NCI-H748 treated with DMSO at 0.1 percent for 48 hours (cell line): ENCODE measurements at places on chromosomes 13 and 19.
A peak's percentile ranks its signal among the peaks of the same experiment; 100 is the strongest.

DNA sequence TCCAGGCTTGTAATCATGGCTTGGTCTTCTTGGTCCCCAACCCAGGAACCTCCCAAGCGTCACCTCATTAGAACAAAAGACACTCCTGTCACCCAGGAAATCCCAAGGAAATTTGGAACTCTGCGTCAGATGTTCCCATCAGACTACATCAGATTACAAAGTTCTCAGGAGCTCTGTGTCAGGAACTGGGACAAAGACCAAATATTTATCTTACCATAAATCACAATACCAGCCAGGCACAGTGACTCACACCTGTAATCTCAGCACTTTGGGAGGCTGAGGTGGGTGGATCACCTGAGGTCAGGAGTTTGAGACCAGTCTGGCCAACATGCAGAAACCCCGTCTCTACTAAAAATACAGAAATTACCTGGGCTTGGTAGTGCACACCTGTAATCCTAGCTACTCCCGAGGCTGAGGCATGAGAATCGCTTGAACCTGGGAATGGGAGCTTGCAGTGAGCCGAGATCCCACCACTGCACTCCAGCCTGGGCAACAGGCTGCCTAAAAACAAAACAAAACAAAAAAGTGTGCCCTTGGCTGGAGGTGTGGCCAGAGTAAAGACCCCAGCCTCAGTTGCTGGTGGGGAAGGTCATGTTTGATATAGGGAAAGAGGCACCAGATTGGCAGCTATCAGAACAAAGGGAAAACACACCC, 16.7 kb upstream of the CCDC124 start:
- DNase-seq = no peak

GRCh38 chr19:10320602-10321416, 5.0 kb upstream of the FDX2 start:
- DNase-seq = no peak

GRCh38 chr19:48954595-48955307, at the start of gene BAX:
BAX (plus strand) TSS chr19:48954875; CDS start chr19:48954929, 54 bp downstream.
- peak; percentile 94 for DNase-seq

DNA sequence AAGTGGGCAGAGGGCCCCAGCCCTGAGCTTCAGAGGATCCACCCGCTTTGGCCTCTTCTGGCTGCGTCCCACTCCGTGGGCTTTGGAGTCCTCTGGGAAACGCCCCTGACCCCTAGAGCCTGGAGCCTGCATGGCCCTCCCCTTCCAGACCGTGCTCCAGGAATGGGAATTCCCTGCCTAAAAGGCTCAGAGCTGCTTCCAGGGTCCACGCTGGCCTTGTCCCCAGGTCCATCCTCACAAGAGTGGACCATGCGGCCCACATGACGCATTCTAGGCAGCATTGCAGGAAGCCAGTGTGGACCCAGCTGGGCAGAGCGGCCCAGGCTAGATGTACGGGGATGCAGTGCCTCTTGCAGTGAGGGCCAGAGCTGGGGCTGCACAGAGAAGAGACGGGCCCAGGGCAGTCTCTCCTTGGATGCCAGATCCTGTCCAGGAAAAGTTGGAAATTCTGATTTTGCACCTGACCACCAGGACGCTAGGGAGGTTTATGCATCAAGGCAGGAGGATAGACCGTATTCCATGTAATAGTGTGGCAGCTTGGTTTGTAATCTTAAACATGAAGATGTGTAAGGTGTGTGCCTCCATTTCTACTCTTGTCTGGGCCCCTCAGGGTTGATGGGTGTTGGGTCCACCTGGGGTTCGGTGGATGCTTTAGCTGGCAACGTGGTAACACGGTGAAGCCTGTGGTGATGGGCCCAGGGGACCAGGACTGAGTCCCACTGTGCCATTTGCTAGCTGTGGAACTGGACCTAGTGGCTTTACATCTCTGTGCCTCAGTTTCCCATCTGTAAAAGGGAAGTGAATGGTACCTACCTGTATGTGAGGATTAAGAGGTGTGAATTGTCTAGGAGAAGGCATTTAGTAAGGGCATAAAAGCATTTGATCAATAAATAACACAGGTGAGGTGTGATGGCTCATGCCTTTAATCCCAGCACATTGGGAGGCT, 14.8 kb upstream of the FXYD3 start:
- no peak for DNase-seq

GRCh38 chr19:17766543-17767131, 15.4 kb downstream of the FCHO1 start:
- DNase-seq = peak; percentile 37

- DNase-seq = no peak
Measured at GRCh38 chr13:89136678-89137077, 1465.5 kb downstream of the SLITRK5 start.

- no peak for DNase-seq
Measured at GRCh38 chr13:24267274-24267673, 42.1 kb upstream of the C1QTNF9 start.

DNA sequence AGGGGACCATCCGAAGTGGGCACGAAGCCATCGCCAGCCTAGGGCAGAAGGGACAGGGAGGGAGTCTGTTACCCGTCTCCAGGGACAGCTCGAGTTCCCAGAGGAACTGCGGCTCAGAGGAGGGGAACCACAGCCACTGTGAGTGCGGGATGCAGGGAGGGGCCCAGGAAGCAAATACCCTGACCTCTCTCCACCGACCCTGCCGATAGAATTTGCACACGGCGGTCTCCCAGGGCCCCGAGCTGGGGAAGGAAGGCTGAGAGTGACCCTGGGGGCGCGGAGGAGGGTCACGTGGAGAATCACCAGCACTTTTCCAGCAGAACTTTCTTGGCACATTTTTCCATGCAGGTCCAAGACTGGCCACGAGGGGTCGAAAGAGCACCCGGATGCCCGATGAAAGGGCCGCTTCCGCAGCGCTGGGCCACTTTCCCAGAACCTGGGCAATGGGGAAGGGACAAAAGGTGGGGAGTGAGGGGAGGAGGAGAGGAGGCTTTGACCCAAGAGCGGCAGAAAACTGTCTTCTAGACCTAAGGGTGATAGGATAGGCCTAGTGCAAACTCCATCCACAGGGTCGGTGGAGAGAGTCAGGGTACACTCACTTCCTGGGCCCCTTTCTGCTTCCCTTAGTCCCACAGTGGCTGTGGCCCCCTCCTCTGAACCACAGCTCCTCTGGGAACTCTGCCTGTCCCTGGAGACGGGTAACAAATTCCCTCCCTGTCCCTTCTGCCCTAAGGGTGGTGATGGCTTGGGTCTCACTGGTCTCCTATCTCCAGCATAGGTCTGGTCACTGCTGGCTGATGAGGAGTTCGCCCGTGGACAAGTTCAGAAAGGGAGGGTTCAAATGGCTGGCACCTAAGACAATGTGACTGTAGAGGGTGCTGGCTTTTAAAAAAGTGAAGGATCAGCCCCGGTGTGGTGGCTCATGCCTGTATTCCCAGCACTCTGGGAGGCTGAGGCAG, 5.3 kb upstream of the GPR4 start:
- DNase-seq = no peak

- DNase-seq = no peak
Measured at GRCh38 chr19:35932291-35932936, 3.8 kb upstream of the LRFN3 start.
